Mucosa of gallbladder (tissue), 1 donor: ENCODE measurements at places on chromosomes 6 and 20. TPM values are rescaled to one million over a fixed set of nuclear protein-coding genes. Genes with fewer than 3 reads are reported as not detected.

DNA sequence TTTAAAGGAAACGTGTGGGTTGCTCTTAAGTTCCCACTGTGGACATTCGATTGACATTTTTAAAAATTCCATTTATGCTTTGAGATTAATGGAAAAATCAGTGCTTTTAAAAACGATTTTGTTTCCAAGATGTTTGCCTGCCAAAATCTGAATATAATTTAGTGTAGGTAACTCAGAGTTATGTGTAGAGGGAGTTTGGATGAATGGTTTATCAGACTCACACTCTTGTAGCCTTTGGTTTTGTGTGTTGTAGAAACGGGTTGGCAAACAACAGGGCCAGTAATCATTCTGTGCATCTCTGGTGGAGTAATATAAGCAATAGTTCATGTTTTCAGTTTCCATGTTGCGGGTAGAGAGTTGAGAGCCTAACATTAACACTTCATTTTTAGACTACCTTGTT is 140.6 kb downstream of the RPS12 start:
- no peak for DNase-seq

GRCh38 chr6:145673504-145673903 is 61.8 kb downstream of the EPM2A start:
- no peak for DNase-seq

GRCh38 chr20:13632431-13632830 is 6.3 kb downstream of the TASP1 start:
- no peak for DNase-seq

DNA sequence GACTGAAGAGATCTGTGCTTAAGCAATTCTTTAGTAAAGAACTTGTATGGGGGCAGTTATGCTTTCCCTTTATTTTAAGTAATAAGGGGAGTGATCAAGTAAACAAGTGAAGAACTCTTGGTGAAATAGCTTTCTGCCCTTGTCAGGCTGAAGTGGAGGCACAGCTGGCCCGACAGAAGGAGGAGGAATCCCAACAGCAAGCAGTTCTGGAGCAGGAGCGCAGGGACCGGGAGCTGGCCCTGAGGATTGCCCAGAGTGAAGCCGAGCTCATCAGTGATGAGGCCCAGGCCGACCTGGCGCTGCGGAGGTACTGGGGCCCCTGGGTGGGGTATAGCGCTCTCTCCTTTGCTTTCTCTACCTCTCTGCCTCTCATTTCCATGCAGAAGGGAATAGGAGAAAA is 143.3 kb downstream of the MYO6 start:
- DNase-seq, result no peak

GRCh38 chr20:10111139-10111958 is 76.6 kb downstream of the ANKEF1 start:
- DNase-seq, result peak; percentile 27

DNA sequence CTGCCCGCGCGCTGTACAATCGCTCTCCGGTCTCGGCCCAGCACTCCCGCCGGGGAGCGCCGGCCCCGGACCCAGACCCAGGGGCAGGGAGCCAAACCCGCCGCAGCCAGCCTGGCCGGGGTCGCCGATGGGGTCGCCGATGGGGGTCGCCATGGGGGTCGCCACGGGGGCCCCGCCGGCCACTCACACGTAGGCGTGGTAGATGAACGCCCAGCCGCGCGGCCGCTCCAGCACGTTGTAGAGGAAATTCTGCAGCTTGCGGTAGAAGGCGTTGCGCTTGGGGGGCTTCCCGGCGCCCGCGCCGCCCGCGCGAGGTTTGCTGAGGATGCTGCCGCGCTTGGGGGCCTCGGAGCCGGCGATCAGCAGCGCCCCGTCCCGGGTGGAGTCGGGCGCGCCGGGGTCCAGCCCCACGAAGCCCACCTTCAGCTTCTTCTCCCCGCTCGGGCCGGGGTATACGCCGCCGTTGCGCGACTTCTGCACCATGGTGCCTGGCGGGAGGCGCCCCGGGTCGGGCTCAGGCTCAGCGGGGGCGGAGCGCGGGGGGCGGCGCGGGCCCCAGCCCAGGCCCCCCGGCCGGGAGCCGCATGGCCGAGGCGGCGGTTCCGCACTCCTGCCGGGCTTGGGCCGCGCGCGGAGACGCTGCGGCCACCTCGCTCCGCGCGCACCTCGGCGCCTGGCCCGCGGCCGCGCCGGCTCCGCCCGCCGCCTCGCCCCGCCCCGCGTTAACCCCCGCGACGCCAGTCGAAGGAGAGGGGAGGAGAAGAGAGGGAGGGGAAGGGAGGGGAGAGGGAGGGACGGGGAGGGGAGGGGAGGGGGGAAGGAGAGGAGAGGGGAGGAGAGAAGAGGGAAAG is at the start of gene KCNQ2:
TSS of gene KCNQ2 (minus strand) at position 675 of the 851 bp plus-strand sequence. CDS start at position 483, 192 bp downstream.
- no peak for DNase-seq

- DNase-seq, result no peak
Measured at GRCh38 chr20:19690462-19690861, 67.6 kb upstream of the RIN2 start.

DNA sequence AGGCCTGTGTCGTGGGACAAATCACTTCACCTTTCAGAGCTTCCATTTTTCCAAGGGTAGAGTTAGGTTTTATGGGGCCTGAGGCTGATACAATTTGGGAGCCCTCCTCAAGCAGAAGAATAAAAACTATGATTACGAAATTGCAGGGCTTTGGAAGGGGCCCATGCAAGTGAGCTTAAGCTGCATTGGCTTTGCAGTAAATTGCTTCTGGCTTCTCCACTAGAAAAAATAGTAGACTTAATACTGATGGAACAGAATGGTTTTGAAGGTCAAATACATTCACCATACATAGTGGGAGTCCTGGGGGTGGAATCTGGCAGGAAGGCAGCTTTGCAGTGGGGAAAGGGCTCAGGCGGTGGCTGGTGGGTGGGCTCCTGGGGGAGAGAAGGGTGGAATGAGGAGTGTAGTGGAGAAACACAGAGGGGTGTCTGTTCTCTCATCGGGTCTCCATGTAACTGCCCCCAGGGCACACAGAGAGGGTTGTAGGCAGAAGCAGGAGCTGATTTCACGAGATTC is 55.9 kb upstream of the RNF24 start:
- DNase-seq, result no peak

GRCh38 chr20:14580418-14581074 is 243.1 kb upstream of the FLRT3 start:
- DNase-seq, result no peak

DNA sequence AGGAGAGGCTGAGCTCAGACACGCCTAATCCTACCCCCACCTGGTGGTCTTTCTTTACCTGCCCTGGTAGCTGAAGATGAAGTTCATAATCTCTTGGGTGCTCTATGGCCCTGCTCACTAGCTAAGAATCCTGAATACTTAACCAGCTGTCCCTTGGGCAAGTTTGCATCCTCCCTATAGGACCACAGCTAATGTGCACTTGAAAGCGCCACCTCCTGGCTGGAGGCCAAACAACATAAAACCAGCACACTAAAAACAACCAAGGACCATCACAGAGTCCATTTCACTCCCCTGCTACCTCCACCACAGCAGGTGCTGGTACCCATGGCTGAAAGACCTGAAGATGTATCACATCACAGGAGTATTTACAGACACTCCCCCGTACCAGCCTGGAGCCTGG is 155.5 kb upstream of the SLC24A3 start:
- DNase-seq, result no peak

DNA sequence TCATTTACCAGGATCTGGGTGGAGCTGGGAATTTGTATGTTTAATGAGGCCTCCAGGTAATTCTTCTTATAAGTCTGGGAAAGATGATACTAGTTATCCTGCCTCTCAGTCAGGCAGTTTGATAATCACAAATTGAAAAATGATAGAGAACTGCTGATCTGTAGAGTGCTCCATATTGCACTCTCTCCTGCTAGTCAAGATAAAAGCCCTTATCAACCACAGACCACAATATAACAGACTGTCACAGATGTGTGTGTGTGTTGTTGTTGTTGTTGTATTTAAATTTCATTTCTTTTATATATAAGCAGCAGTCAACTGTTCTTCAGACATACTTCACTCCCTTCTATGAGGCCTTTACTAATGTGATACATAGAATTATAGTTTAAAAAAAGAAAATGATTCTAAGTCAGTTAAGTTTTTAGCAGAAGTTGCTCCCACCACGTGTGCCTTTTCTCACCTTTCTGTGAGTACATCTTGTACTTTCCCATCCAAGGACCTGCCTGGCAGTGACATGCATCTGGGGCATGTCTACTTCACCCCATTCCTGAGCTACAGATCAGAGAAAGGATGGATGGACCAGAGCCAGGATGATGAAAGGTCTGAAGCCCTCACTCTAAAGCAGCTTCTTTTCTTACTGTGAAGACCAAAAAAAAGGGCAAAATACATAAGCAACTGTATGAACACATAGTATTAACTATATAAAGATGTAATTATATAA is 29.8 kb downstream of the TENT5A start:
- no peak for DNase-seq

- DNase-seq, result no peak
Measured at GRCh38 chr6:167815296-167815980, 11.3 kb upstream of the AFDN start.

- DNase-seq, result no peak
Measured at GRCh38 chr6:36947570-36948351, 6.8 kb upstream of the PI16 start.

- peak; percentile 49 for DNase-seq
Measured at GRCh38 chr20:55961376-55962330, 43.7 kb downstream of the CBLN4 start.

Gene SNAI1
- total RNA-seq, result 3.2 TPM

Gene BTNL2
- total RNA-seq, result not detected

Gene RAET1E
- total RNA-seq, result 0.23 TPM

Gene TCP11
- not detected for total RNA-seq

Gene LIME1
- 14.8 TPM for total RNA-seq

Gene GJA1
- total RNA-seq, result 109 TPM

Gene PIM1
- 21.8 TPM for total RNA-seq

Gene GPR63
- 1.6 TPM for total RNA-seq

Gene ELOVL4
- total RNA-seq, result 1.5 TPM

Gene QKI
- 80.0 TPM for total RNA-seq

Gene DYNLT2
- total RNA-seq, result 1.5 TPM

Gene RPS6KA2
- 36.1 TPM for total RNA-seq

Gene CLVS2
- total RNA-seq, result 0.06 TPM

Gene PARD6B
- 41.1 TPM for total RNA-seq

Gene IDH3B
- 81.0 TPM for total RNA-seq

Gene GRM1
- total RNA-seq, result not detected

Gene PROKR2
- not detected for total RNA-seq

Gene MEI4
- total RNA-seq, result 0.17 TPM

Gene TMEM170B
- 4.5 TPM for total RNA-seq
